ENCODE measurements at places on chromosomes 2 and 18.

GRCh38 chr18:39238981-39239660 lies 1673.5 kb upstream of the CELF4 start:
- no peak for DNase-seq

DNA sequence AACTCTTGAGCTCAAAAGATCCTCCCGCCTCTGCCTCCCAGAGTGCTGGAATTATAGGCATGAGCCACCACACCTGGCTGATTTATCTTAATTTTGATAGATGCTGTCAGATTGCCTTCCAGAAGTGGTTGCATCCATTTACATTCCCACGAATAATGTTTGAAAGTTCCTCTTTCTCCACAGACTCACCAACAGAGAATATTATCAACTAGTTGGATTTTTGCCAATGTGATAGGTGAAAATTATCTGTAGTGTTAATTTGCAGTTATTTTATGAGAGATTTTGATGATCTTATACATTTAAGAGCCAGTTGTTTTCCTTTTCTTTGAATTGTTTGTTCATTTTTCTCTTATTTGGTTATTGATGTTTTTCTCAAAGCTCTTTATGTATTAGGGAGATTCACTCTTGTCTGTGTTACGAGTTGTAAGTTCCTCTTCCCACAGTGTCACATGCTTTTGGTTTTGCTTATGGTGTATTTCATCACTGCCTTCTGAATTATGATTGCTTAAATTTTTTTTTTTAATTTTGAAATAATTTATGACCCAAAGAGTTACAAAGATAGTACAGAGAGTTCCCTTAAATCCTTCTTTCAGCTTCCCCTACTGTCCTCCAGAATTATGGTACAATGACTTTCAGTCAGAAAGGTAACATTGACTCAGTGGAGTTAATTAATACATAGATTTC lies 20.7 kb upstream of the NT5DC4 start:
- no peak for DNase-seq

DNA sequence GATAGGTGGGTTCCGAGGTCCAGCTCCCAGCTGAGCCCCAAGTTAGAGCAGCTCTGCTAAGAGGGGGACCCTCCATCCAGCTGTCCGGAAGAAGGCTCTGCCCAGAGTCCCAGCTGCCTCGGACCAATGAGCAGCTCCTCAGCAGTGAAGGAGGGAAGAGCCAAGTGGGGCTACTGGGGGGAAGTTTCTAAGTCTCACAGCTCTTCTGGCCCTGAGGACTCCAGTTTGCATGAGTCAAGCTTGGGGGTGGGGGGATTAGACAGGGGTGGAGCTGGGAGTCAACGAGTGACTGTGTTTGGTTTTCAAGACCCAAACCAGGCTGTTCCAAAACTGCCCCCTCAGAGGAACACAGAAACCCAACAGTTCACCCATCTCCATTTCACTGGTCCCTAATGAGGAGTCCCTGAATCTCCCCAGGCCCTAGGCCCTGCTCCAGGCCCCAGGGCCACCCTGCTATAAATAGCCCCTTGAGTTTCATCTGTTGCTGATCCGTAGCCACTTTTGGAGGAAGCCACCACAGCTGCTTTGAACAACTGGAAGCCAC lies 100.9 kb downstream of the TNS1 start:
- peak; percentile 85 for DNase-seq

- DNase-seq: peak; percentile 44
These were observed 229.6 kb downstream of the LPIN1 start for GRCh38 chr2:11976073-11976472.

DNA sequence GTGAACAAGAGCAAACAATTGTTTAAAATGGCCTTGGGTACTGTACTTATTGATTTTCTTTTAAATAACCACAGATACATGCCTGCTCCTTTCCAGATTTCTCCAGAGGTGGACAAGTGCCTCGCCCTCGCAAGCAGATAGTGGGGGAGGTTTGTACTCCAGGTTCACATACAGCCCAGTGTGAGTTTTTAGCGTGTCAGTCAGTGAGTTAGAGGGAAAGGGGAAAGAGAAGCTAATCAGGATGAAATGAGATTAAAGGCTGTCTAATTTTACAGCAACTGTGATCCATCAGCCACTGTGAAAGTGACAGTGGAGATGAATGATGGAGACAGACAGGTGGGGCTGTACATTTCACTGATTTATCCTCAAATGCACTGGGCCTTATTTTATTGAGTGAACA lies 74.7 kb downstream of the KLHL14 start:
- no peak for DNase-seq

- peak; percentile 57 for DNase-seq
These were observed 24.7 kb downstream of the PKDCC start for GRCh38 chr2:42072349-42073118.

DNA sequence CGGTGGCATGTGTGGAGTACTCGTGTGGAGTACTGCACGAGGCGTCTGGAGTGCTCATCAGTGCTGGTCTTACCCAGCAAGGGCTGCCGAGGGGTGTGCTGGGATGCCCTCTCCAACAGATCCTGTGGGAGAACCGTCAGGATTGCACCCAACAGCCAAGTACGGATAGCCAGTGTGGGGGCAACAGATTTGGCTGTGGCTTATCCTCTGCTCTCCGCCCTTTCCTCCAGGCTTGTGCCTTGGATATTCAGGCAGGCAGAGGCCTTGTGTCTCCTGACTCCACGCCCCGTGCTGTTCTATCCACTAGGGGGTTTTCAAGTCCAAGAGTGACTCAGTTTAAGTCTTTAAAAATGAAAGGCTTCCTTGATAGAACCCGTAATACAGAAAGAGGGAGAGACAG lies 321.0 kb upstream of the HS6ST1 start:
- no peak for DNase-seq

DNA sequence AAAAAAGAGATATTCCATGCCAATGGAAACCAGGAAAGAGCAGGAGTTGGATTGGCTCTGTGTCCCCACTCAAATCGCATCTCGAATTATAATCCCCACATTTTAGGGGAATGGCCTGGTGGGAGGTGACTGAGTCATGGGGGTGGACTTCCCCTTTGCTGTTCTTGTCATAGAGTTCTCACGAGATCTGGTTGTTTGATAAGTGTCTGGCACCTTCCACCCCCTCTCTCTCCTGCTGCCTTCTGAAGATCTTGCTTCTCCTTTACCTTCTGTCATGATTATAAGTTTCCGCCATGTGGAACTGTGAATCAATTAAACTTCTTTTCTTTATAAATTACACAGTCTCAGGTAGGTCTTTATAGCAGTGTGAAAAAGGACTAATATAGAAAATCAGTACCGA lies 355.6 kb downstream of the NBAS start:
- DNase-seq: no peak

DNA sequence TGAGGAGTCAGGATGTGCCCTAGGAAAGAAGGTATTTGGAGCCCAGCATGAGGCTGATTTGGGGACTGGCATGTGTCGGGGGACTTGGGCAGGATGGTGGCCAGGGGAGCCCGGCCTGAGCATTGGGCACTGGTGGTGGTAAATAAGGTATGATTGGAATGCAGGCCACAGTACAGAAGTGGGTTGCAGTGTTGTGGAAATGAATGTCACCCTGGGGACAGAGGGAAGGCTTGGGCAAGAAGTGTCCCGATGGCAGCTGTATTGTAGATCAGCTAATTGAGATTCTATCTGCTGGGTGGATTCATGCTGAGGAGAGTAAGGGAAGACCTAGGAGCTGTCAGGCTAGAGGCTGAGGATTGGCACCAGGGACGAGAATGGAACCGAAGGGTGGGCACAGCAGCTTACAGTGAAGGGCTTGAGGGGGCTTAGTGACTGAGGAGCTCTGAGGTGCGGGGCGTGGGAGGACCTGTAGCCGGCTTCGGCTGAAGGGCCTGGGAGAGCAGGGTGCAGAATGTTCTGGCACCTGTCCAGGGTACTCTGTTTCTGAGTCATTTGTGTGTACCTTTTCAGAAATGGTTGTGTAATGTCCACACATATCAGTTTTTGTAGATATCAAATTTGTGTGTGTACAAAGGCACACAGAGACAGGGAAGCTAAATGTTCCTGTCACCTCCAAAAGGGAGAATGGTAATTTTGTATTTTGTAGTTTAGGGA lies 170.2 kb downstream of the PRKCE start:
- DNase-seq: peak; percentile 43

GRCh38 chr2:174600349-174600748 lies 2.7 kb upstream of the WIPF1 start:
- no peak for DNase-seq

- no peak for DNase-seq
These were observed 682.4 kb downstream of the RNF144A start for GRCh38 chr2:7599462-7600258.

GRCh38 chr2:25374827-25375226 lies 33.1 kb upstream of the DNMT3A start:
- no peak for DNase-seq

DNA sequence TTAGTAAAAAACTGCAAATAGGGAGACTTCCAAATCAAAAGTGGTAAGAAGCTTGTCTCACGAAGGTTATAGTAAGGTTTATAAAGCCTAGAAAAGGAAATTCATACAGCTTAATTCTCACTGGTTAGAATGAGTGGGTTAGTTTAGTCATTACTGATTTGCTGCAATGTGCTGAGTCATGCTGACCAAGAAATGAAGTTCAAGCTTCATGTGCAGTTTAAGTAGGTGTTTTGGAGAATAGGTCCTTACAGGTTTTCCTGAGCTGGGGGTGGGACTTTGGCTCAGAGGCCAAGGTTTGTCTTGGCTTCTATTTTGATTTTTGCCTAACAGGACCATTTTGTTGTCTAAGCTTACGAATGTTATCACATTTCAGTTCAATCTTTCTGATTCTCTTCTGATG lies 15.1 kb downstream of the CLIP4 start:
- DNase-seq: peak; percentile 86

DNA sequence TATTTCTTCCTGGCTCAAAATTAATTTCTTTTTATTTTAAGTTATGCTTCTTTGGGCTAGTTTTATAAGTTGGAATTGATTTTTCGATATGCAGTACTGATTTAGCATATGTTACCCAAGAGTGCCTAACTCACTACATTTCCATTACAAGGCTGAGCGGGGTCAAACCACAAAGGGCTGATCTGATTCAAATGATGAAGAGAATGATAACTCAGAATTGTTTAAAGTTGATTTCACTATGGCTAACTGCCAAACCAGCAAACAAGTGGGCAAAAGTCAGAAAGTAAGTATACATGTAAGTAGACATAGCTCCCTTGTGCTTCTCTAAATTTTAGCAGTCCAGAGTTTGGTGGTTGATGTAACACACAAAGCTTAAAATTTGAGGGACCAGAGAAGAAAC lies 35.6 kb downstream of the RAD51AP2 start:
- DNase-seq: peak; percentile 21

DNA sequence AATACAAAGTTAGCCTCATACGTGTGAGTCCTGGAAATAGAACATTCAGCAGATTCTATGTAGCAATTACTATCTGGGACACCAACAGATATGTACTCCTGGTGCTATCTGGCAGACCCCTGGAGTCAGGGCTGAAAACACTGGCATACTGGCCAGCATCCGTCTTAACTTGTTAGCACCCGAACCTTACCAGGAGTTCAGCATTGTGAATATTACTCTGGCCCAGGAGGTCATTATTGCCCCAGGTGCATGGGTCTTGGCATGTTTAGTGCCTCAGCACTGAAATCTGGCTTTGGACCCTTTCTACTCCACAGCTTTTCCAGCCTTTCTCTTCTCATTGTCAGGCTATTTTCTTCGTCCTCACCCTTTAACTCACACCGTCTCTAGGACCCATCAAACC lies 11.9 kb upstream of the NDUFV2 start:
- no peak for DNase-seq

- DNase-seq: peak; percentile 10
These were observed 157.8 kb downstream of the CYRIA start for GRCh38 chr2:16507655-16508489.

DNA sequence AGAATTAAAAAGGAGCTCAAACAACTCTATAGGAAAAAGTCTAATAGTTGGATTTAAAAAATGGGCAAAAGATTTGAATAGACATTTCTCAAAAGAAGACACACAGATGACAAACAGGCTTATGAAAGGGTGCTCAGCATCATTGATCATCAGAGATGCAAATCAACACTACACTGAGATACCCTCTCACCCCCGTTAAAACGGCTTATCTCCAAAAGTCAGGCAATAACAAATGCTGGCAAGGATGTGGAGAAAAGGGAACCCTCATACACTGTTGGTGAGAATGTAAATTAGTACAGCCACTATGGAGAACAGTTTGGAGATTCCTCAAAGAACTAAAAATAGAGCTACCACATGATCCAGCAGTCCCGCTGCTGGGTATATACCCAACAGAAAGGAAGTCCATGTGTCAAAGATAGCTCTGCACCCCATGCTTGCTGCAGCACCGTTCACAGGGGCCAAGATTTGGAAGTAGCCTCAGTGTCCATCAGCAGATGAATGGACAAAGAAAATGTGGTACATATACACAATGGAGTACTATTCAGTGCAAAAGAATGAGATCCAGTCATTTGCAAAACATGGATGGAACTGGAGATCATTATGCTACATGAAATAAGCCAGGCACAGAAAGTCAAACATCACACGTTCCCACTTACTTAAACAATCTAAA lies 46.7 kb upstream of the B3GNT7 start:
- no peak for DNase-seq

DNA sequence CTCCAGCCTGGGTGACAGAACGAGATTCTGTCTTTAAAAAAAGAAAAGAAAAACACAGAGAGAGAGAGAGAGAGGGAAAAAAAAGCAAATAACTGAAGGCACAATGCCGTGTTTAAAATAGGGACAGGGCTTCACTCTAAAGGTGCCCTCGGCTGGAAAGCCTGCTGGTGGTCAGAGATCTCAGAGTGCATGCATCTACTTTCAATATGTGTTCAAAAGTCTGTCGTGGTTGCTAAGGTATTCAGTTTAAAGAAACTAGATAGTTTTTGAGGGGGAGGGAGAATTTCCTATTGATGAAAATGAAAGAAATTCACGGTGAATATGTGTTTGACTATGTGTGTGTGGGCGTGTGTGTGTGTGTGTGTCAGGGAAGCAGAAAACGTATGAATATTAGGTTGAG lies 11.0 kb upstream of the CBLN2 start:
- no peak for DNase-seq

- peak; percentile 44 for DNase-seq
These were observed 32.3 kb upstream of the C18orf32 start for GRCh38 chr18:49519101-49519971.

GRCh38 chr2:214706986-214707385 lies 102.5 kb downstream of the BARD1 start:
- peak; percentile 1 for DNase-seq

GRCh38 chr18:23825978-23826405 lies 136.7 kb downstream of the LAMA3 start:
- DNase-seq: peak; percentile 61

Measured in fibroblast of upper back skin (primary cell).